Adrenal gland (tissue), 19 donors: ENCODE measurements at places on chromosomes 5 and 9.

DNA sequence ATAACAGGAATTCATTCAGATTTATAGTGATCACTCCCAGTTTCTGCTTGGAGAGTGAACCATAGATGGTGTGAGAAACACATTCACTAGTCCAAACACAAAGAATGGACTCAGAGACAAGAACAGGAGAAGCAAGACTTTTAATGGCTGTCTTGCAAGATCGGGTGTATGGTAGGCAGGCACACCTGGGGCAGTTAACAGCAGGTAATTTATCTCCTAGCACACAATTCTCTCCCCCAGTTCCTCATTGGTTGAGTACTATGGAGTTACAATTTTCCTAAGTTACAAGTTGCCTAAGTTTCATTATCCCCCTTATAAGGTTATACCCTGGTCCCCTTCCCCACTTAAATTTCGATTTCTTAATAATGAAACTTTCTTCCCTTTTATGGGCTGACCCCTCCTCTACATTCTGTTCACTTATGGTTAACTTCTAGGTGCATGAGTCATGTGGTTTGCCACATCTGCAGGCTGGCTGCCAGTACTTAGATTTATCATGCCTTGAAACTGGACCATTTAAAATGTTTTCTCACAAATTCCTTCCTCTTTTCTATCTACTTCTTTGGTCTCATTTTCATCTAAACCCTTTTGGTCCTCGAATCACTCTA is 623.3 kb downstream of the HINT1 start:
- no peak for DNase-seq
- H3K4me3 ChIP-seq: no peak overlapping the region
- H3K4me1 ChIP-seq: no peaks in the 10 kb centered on the region
- H3K27me3 ChIP-seq: no peaks in the 10 kb centered on the region
- no peak overlapping the region for H3K27ac ChIP-seq

DNA sequence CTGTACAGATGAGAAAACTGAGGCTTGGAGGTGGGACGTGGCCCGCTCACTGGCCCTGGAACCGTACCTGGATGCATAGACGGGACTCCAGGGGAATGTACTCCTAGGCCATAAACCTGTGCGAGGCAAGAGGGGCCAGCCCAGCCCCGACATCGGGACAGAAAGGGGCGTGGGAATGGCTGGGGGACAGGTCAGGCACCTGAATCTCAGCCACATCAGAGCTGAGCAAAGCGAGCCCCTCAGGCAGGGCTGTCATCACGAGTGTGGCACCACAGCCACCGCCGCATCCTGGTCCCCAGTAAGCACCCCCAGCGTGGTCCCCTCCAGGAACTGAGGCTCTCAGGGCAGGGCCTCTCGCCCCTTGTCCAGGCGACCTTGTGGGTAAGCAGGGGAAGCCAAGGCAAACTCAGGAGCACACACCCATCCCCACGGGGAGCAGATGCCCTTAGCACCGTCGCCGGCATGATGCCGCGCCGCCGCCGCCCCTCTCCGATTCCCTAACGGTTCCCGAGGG is 16.5 kb downstream of the NACC2 start:
- no peaks in the 10 kb centered on the region for H3K36me3 ChIP-seq
- no peak overlapping the region for H3K4me3 ChIP-seq
- peaks cover 12% of the 10 kb centered on the region for H3K4me1 ChIP-seq
- H3K27ac ChIP-seq: no peak overlapping the region
- H3K27me3 ChIP-seq: no peaks in the 10 kb centered on the region
- no peak for DNase-seq

GRCh38 chr9:7777771-7778170 is 21.8 kb downstream of the DMAC1 start:
- no peak for DNase-seq
- peaks cover 3% of the 10 kb centered on the region for H3K27me3 ChIP-seq
- H3K4me3 ChIP-seq: no peak overlapping the region
- H3K27ac ChIP-seq: no peak overlapping the region

GRCh38 chr5:154273963-154274827 is 83.7 kb downstream of the GALNT10 start:
- H3K4me1 ChIP-seq: peaks cover 51% of the 10 kb centered on the region
- peak overlapping the region; percentile 59 for H3K27ac ChIP-seq
- no peak overlapping the region for H3K4me3 ChIP-seq
- H3K36me3 ChIP-seq: no peaks in the 10 kb centered on the region
- H3K27me3 ChIP-seq: no peaks in the 10 kb centered on the region

GRCh38 chr5:148125641-148126040 is 42.7 kb upstream of the SPINK14 start:
- no peaks in the 10 kb centered on the region for H3K4me1 ChIP-seq
- no peak overlapping the region for H3K4me3 ChIP-seq
- H3K36me3 ChIP-seq: no peaks in the 10 kb centered on the region
- DNase-seq: no peak
- H3K27ac ChIP-seq: no peak overlapping the region

DNA sequence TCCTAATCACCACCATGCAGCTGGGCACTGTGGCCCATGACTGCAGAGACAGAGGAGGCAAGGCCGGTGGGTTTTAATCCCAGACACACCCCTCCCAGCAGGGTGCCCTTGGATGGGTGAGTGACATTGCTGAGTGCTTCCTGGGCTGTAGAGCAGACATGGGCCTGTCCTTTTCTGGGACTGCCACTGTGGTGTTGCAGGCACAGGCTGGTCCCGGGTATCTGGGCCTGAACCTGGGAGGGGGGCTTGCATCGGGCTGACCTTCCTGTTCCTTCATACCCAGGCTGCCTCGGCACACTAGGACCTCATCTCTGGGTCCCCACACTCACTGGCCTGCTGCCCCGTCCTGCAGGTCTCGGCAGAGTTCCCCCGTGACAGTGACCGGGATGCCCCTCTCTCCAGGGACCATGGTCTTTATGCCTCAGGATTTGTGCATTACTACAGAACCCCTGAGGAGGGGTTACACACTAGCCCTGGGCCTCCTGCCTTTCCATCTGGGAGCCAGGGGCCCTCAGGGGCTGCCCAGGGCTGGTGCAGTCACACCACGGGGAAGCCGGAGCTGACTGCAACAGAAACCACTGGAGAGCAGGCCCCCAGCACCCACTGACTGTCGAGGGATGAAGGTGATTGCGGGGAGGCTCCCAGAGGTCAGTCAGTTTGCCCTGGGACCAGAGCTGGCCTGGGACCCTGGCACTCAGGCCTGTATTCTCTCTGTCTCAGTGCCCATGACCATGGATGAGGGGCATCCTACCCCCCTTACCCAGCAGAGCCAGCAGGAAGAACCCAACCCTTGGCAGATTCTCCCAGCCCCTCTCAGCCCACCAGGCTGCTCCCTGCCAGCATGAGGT is 8.9 kb upstream of the SLC25A48 start:
- H3K27me3 ChIP-seq: no peaks in the 10 kb centered on the region
- peak; percentile 30 for DNase-seq
- H3K4me3 ChIP-seq: no peak overlapping the region
- H3K36me3 ChIP-seq: no peaks in the 10 kb centered on the region
- no peaks in the 10 kb centered on the region for H3K4me1 ChIP-seq
- H3K27ac ChIP-seq: no peak overlapping the region

DNA sequence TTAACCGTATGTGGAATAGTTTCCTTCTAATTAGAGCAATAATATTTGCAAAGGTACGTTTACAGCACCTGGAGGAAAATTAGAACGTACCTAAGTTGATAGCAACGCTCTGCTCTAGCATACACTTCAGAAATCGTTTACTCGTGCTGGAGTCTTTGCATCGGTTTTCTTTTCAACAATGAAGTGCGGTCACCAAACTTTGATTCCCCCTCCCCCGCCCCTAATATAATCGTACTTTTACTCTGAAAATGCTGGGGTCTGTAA is 506 bp downstream of the ADAMTS19 start:
- H3K27me3 ChIP-seq: peaks cover 19% of the 10 kb centered on the region
- no peaks in the 10 kb centered on the region for H3K4me1 ChIP-seq
- no peak for DNase-seq
- H3K27ac ChIP-seq: peak overlapping the region; percentile 21

GRCh38 chr5:41305056-41305455 is 91.7 kb upstream of the C6 start:
- no peaks in the 10 kb centered on the region for H3K27me3 ChIP-seq
- no peak for DNase-seq
- H3K27ac ChIP-seq: no peak overlapping the region
- H3K36me3 ChIP-seq: no peaks in the 10 kb centered on the region
- H3K4me3 ChIP-seq: no peak overlapping the region
